ENCODE measurements at places on chromosomes 5 and 9. TPM values are rescaled to one million over a fixed set of nuclear protein-coding genes. Genes with fewer than 3 reads are reported as not detected.

SV2C gene
- total RNA-seq = 0.03 TPM

SARDH gene
- 4.3 TPM for total RNA-seq

LYRM7 gene
- total RNA-seq = 11.4 TPM

GRIA1 gene
- total RNA-seq = not detected

LMBRD2 gene
- 14.2 TPM for total RNA-seq

TMEM215 gene
- total RNA-seq = not detected

DOK3 gene
- total RNA-seq = 2.1 TPM

CHSY3 gene
- total RNA-seq = not detected

KIF4B gene
- 0.05 TPM for total RNA-seq

ANKRD18B gene
- 0.34 TPM for total RNA-seq

GPR150 gene
- 1.6 TPM for total RNA-seq

NR5A1 gene
- not detected for total RNA-seq

ARID3C gene
- total RNA-seq = 0.18 TPM

TNFSF15 gene
- 2.2 TPM for total RNA-seq

PPIC gene
- total RNA-seq = not detected

THBS4 gene
- 0.25 TPM for total RNA-seq

STKLD1 gene
- total RNA-seq = 1.0 TPM

Data from activated naive CD4-positive, alpha-beta T cell treated with anti-CD3 and anti-CD28 coated beads, Interleukin-2, amount 10 ng/mL, durations not matched to agents 5 hours and 36 hours (primary cell).